ENCODE measurements at places on chromosomes 12 and 14.

- no peak for DNase-seq
- no peaks in the 10 kb centered on the region for H3K36me3 ChIP-seq
- no peaks in the 10 kb centered on the region for H3K4me1 ChIP-seq
Observed at GRCh38 chr12:22899184-22899583, 274.2 kb downstream of the ETNK1 start.

GRCh38 chr12:106289196-106289681, 13.3 kb upstream of the TCP11L2 start:
- H3K27me3 ChIP-seq, result no peaks in the 10 kb centered on the region
- H3K4me1 ChIP-seq, result no peaks in the 10 kb centered on the region
- no peak for DNase-seq
- no peak overlapping the region for H3K4me3 ChIP-seq
- H3K27ac ChIP-seq, result peak overlapping the region; percentile 43

GRCh38 chr12:4242595-4242994, 31.0 kb upstream of the CCND2 start:
- no peak overlapping the region for H3K4me3 ChIP-seq
- no peak for DNase-seq
- H3K27me3 ChIP-seq, result no peaks in the 10 kb centered on the region
- no peaks in the 10 kb centered on the region for H3K36me3 ChIP-seq
- no peak overlapping the region for H3K27ac ChIP-seq

GRCh38 chr14:23638414-23639047, 2.4 kb downstream of the DHRS2 start:
- H3K27me3 ChIP-seq, result no peaks in the 10 kb centered on the region
- no peak overlapping the region for H3K27ac ChIP-seq
- H3K4me3 ChIP-seq, result no peak overlapping the region
- no peaks in the 10 kb centered on the region for H3K4me1 ChIP-seq
- no peak for DNase-seq
- H3K36me3 ChIP-seq, result no peaks in the 10 kb centered on the region

GRCh38 chr12:56366948-56367347, 4.3 kb upstream of the APOF start:
- no peak overlapping the region for H3K4me3 ChIP-seq
- H3K27ac ChIP-seq, result no peak overlapping the region
- DNase-seq, result no peak
- H3K4me1 ChIP-seq, result no peaks in the 10 kb centered on the region
- no peaks in the 10 kb centered on the region for H3K27me3 ChIP-seq

GRCh38 chr12:102806110-102806509, 110.9 kb downstream of the PAH start:
- H3K27ac ChIP-seq, result no peak overlapping the region
- H3K27me3 ChIP-seq, result no peaks in the 10 kb centered on the region
- DNase-seq, result no peak
- no peaks in the 10 kb centered on the region for H3K4me1 ChIP-seq
- H3K4me3 ChIP-seq, result no peak overlapping the region

DNA sequence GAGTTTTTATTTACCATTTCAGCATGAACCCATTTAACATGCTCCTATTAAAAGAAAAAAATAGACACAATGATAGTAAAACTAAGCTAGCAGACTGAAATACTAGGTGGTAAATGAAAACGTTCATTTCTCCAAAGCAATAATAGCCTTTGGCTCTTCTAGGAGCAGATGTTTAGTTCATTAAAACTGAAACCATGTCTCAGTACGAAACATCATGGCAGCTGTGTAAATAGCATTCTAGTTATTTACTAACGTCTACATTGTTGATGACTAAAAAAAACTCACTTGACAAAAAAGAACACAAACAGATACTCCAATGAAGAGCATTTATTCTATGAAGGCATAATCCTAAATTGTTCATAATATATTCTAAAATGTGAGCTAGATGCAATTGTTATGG, 17.9 kb downstream of the RECQL start:
- DNase-seq, result no peak
- no peaks in the 10 kb centered on the region for H3K4me1 ChIP-seq
- H3K27me3 ChIP-seq, result no peaks in the 10 kb centered on the region
- H3K27ac ChIP-seq, result no peak overlapping the region

- DNase-seq, result no peak
- H3K4me3 ChIP-seq, result peak overlapping the region; percentile 77
- peak overlapping the region; percentile 100 for H3K27ac ChIP-seq
- H3K36me3 ChIP-seq, result no peaks in the 10 kb centered on the region
- no peaks in the 10 kb centered on the region for H3K27me3 ChIP-seq
Observed at GRCh38 chr14:74882103-74882920, 596 bp downstream of the DLST start.

- H3K27me3 ChIP-seq, result no peaks in the 10 kb centered on the region
- no peak for DNase-seq
- H3K4me3 ChIP-seq, result no peak overlapping the region
- H3K27ac ChIP-seq, result no peak overlapping the region
- H3K4me1 ChIP-seq, result peaks cover 8% of the 10 kb centered on the region
Observed at GRCh38 chr14:90644882-90645281, 171.3 kb downstream of the TTC7B start.

DNA sequence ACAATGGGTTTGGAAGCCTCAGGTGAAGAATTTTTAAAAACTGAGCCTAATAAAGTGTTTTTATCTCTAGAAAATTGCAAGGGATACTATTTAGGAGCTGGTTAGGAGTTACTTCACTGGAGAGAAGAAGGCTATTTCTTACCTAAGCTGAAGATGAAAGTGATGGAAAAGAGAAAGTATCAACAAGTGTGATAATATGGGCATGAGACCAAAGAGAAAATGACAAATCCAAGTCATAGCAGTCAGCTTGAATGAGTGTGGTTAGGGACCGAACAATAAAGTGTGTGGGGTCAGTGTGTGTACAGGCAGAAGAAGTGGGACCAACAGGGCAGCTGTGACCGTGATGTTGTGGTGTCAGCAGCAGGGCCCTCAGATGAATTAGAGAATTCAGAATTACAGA, 24.2 kb upstream of the ADAMTS20 start:
- no peak for DNase-seq
- H3K27me3 ChIP-seq, result no peaks in the 10 kb centered on the region
- no peaks in the 10 kb centered on the region for H3K4me1 ChIP-seq
- no peak overlapping the region for H3K4me3 ChIP-seq
- no peaks in the 10 kb centered on the region for H3K36me3 ChIP-seq

DNA sequence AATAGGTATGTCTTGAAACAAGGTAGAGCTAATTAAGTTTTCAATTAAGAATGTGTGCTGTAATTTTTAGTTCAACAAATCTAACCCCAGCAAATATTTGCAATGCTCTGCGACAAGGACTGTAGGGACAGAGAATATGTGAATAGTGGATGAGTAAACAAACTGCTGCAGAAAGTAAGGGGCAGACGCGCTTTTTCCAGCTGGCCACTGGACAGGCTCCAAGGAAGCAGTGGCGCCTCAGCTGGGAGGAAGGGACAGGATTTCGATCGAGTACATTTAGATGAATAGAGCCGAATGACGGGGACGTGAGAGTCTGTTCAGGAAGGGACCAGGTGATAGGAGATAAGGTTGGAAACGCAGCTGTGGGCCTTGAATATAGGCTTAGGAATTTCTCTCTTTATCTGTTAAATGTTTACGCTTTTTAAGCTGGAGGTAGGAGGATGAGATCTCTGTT, 69.3 kb downstream of the ELK3 start:
- peak overlapping the region; percentile 11 for H3K27ac ChIP-seq
- no peak overlapping the region for H3K4me3 ChIP-seq
- H3K27me3 ChIP-seq, result no peaks in the 10 kb centered on the region
- no peak for DNase-seq
- H3K4me1 ChIP-seq, result no peaks in the 10 kb centered on the region
- peaks cover 4% of the 10 kb centered on the region for H3K36me3 ChIP-seq

DNA sequence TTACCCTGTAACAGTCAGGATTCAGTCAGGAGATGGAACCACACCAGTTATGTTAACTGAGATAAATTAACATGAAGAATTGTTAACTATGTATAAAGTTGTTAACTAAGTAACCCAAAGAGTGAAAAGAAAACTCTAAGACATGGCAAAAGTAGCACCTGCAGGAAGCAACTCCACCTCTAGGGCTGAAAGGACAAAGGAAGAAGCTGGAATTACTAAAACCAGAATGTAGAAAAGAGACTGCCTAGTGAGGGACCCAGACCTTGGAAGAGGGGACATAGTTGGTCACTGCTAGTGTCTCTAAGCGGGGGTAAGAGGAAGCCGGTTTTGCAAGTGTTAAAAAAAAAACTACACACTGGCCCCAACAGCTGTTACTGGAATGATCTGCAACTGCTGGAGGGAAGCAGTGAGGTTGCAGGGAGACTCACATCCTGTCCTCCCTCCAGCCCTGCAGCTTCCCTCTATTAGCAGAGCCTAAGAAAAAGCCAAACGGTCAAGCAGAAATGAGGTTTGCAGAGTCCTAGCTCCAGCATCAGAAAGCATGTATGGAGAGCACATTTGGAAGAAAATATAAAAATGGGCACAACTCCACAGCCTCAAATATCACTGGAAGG, 39.8 kb downstream of the GPR135 start:
- DNase-seq, result no peak
- H3K27me3 ChIP-seq, result no peaks in the 10 kb centered on the region
- H3K4me3 ChIP-seq, result no peak overlapping the region
- no peaks in the 10 kb centered on the region for H3K4me1 ChIP-seq
- no peaks in the 10 kb centered on the region for H3K36me3 ChIP-seq

DNA sequence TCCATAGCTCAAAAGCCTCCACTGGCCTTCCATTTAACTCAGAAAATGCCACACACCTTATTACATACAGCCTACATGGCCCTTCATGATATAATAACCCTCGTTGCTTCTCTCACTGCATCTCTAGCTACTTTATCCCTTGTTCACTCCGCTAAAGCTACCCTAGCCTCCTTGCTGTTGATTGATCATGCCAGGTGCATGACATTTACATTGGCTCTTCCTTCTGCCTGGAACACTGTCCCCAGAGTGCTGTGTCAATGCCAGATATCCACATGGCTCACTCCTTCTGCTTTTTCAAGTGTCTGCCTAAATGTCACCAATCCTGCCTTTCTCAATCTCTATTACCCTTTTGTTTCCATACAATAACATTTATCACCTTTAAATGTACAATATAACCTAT, 58.3 kb downstream of the CAND1 start:
- no peaks in the 10 kb centered on the region for H3K27me3 ChIP-seq
- H3K4me1 ChIP-seq, result no peaks in the 10 kb centered on the region
- no peaks in the 10 kb centered on the region for H3K36me3 ChIP-seq
- no peak overlapping the region for H3K27ac ChIP-seq
- no peak for DNase-seq

- peaks cover 35% of the 10 kb centered on the region for H3K4me1 ChIP-seq
- H3K36me3 ChIP-seq, result no peaks in the 10 kb centered on the region
- H3K4me3 ChIP-seq, result no peak overlapping the region
- no peaks in the 10 kb centered on the region for H3K27me3 ChIP-seq
Observed at GRCh38 chr14:23160924-23161522, 22.4 kb downstream of the SLC7A8 start.

- DNase-seq, result peak; percentile 19
Observed at GRCh38 chr12:59446116-59446515, 149.7 kb upstream of the SLC16A7 start.

- no peaks in the 10 kb centered on the region for H3K27me3 ChIP-seq
- H3K36me3 ChIP-seq, result no peaks in the 10 kb centered on the region
- no peak overlapping the region for H3K27ac ChIP-seq
- peaks cover 3% of the 10 kb centered on the region for H3K4me1 ChIP-seq
Observed at GRCh38 chr12:988646-989045, 2.4 kb upstream of the ERC1 start.
